ENCODE measurements at places on chromosomes 7 and 10. TPM values are rescaled to one million over a fixed set of nuclear protein-coding genes. Genes with fewer than 3 reads are reported as not detected.
A peak's percentile ranks its signal among the peaks of the same experiment; 100 is the strongest.

DGKI gene
- total RNA-seq = 1.4 TPM

GRCh38 chr7:81383846-81384245 lies 386.0 kb downstream of the HGF start:
- no peak overlapping the region for H3K27ac ChIP-seq
- no peaks in the 10 kb centered on the region for H3K4me1 ChIP-seq
- no peaks in the 10 kb centered on the region for H3K27me3 ChIP-seq
- no peak for DNase-seq

- H3K4me3 ChIP-seq = no peak overlapping the region
- no peak overlapping the region for H3K27ac ChIP-seq
- H3K36me3 ChIP-seq = peaks cover 4% of the 10 kb centered on the region
- H3K4me1 ChIP-seq = peaks cover 9% of the 10 kb centered on the region
Observed at GRCh38 chr10:71812016-71812912, 38.8 kb downstream of the PSAP start.

DNA sequence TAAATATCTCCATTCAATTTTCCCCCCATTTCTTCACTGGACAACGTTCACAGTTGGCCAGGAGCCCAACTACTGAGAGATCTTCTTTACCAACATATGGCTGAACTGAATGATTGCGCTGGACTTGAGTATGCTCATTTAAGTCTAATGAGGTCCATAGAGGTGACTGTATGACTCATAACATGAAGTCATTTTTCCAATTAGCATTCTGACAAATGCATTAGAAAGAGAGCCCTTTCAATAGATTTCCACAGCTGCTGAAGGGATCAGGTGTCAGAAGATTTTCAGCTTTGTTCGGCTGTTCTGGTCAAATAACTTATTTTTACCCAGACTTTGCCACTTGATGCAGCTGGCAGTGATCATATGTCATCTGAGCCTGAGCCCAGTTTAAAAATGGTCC lies 438.0 kb downstream of the ETV1 start:
- H3K36me3 ChIP-seq = no peaks in the 10 kb centered on the region
- H3K4me1 ChIP-seq = no peaks in the 10 kb centered on the region
- H3K27me3 ChIP-seq = no peaks in the 10 kb centered on the region
- DNase-seq = no peak

DNA sequence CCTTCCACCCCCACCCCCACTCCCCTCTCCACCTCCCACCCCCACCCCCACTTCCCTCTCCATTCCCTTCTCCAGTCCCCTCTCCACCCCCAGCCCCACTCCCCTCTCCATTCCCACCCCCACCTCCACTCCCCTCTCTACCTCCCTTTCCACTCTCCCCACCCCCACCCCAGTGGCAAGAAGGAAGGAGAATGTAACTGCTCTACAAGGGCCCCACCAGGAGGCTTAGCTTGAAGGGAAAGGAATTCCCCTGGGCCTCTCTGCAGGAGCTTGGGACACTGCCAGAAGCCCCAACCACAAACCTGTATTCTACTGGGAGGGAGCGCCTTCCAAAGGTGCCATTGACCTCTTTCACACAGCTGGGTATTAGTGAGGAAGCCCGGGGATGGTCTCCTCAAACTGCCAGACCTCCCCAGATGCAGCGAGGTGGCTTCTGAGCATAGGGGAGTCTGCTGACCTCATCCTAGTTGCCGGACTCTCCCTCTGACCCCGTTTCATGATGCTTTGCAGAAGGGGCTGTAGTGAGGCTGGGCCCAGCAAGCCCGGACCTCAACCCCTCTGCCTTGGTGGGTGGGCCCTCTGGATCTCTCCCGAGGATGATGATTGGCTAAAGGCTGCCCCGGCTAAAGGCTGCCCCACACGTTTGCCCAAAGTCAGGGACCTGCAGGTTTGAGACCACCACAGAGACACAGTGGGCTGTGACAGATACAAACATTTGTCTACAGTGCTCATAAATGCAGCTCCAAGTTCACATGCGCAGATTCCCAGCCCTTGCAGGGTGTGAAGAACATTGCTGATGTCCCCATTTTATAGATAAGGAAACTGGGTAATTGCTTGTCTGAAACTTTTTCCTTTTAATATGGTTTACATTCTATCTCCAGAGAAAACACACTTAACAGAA lies 2.9 kb downstream of the DEPP1 start:
- peaks cover 19% of the 10 kb centered on the region for H3K36me3 ChIP-seq
- no peaks in the 10 kb centered on the region for H3K27me3 ChIP-seq
- H3K27ac ChIP-seq = peak overlapping the region; percentile 92
- peak; percentile 90 for DNase-seq
- H3K4me1 ChIP-seq = peaks cover 68% of the 10 kb centered on the region

GRCh38 chr10:93947055-93947454 lies 46.7 kb upstream of the PLCE1 start:
- no peak for DNase-seq
- H3K27ac ChIP-seq = no peak overlapping the region
- H3K4me1 ChIP-seq = no peaks in the 10 kb centered on the region
- no peaks in the 10 kb centered on the region for H3K27me3 ChIP-seq

CALD1 gene
- total RNA-seq = 1,439 TPM

DNA sequence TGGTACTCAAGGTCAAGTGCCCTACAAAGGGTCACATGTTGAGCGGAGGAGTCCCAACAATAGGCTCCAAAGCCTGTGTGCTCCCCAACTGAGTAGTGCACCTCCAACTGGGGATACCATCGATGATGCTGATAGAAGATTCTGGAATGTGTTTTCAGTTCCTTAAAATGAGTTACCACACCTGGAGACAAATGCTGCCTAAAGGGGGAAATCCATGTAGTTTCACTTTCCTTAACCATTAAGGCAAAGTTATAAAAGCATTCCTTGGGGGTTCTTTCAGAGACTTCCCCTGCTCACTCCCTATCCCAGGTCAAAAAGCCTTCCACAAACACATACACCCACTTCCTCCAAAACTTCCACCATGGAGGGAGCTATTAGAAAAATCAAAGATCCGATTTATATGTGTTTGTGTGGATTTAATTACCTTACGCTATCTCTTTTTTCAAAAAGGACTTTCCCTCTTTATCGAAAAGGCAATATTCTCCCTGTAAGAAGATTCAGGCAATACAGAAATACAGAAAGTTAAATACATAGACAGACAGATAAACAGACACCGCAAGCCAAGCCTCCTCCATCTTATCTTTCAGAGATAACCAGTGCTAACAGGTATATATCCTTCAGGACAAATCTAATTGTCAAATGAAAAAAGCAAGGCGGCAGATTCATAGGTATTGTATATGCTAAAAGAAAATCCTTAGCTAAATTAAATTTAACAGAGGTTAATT lies 135.9 kb upstream of the ASAH2 start:
- DNase-seq = no peak
- H3K4me1 ChIP-seq = peaks cover 7% of the 10 kb centered on the region
- no peaks in the 10 kb centered on the region for H3K36me3 ChIP-seq

GRCh38 chr7:33485747-33486493 lies 356.6 kb downstream of the BBS9 start:
- peaks cover 5% of the 10 kb centered on the region for H3K36me3 ChIP-seq
- H3K4me3 ChIP-seq = no peak overlapping the region
- H3K4me1 ChIP-seq = no peaks in the 10 kb centered on the region
- H3K27me3 ChIP-seq = no peaks in the 10 kb centered on the region
- H3K27ac ChIP-seq = no peak overlapping the region
- DNase-seq = no peak

DNA sequence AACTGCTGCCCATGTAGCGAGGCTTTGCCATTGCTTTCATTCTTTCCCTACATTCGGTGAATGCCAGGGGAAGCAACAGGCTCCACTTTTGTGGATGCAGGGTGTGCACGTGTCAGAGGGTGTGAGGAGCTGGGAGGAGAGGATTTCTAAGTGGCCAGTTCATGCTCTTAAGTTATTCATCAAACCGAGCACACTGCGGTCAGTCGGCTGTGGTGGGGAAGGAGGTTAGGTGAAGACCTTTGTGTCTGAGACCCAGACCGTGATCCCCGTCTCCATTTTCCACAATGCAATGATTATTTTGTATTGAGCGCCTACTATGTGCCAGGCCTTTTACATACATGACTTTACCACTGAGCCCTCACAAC lies 438.6 kb upstream of the GALNT17 start:
- H3K36me3 ChIP-seq = no peaks in the 10 kb centered on the region
- no peak for DNase-seq
- peak overlapping the region; percentile 80 for H3K4me3 ChIP-seq
- peaks cover 11% of the 10 kb centered on the region for H3K27me3 ChIP-seq
- peak overlapping the region; percentile 74 for H3K27ac ChIP-seq
- peaks cover 17% of the 10 kb centered on the region for H3K4me1 ChIP-seq

DNA sequence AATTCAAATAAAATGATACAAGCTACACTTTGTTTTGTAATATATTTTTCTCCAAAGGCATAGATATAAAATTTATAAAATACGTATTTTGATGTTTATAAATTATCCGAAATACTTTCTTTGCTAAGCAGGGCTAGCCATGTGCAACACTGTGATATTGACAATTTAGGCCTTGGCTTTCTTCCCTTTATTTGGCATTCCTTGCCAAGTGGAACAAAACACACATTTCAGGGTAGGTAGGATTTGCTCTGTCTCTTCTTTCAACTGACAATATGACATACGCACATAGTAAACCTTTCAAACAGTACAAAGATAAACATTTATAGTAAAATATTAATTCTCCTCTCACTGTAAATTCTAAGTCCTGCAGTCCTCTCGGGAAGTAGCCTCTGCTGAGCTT lies 103.3 kb upstream of the POT1 start:
- H3K27me3 ChIP-seq = no peaks in the 10 kb centered on the region
- no peaks in the 10 kb centered on the region for H3K36me3 ChIP-seq
- no peak overlapping the region for H3K4me3 ChIP-seq
- DNase-seq = no peak
- peaks cover 5% of the 10 kb centered on the region for H3K4me1 ChIP-seq
- H3K27ac ChIP-seq = no peak overlapping the region

- H3K27me3 ChIP-seq = no peaks in the 10 kb centered on the region
- peak; percentile 75 for DNase-seq
- no peaks in the 10 kb centered on the region for H3K36me3 ChIP-seq
- peak overlapping the region; percentile 94 for H3K27ac ChIP-seq
Observed at GRCh38 chr10:97333601-97334369, 744 bp downstream of the FRAT2 start.

PPP1R17 gene
- not detected for total RNA-seq

CDK13 gene
- total RNA-seq = 80.0 TPM

SPRN gene
- 0.71 TPM for total RNA-seq

FAM237B gene
- total RNA-seq = not detected

- peaks cover 22% of the 10 kb centered on the region for H3K4me1 ChIP-seq
- peak overlapping the region; percentile 69 for H3K4me3 ChIP-seq
- peak; percentile 80 for DNase-seq
- no peaks in the 10 kb centered on the region for H3K27me3 ChIP-seq
Observed at GRCh38 chr10:102744374-102745051, 765 bp downstream of the WBP1L start.

- H3K27ac ChIP-seq = no peak overlapping the region
- H3K4me3 ChIP-seq = no peak overlapping the region
- H3K36me3 ChIP-seq = no peaks in the 10 kb centered on the region
- no peaks in the 10 kb centered on the region for H3K27me3 ChIP-seq
- peaks cover 16% of the 10 kb centered on the region for H3K4me1 ChIP-seq
Observed at GRCh38 chr10:87656431-87657072, 3.1 kb upstream of the PAPSS2 start.

DNA sequence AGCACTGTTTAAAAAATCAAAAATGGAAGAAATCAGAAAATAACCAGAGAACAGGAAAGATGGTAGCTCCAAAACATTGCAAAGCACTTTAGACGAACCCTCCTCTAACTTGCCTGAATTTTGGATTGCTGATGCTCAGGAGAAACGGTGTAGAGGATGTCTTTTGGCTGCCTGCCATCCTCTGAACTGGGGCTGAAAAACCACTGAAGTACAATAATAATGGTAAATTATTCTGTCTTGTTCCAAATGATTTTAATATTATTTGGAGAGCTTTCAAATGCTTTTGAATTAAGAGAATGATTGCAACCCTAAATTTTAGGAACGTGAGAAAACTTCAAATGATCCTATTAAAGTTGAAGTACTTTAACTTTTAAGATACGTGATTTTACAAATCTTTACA lies 167.3 kb upstream of the SLC13A1 start:
- no peak for DNase-seq
- no peaks in the 10 kb centered on the region for H3K27me3 ChIP-seq
- no peak overlapping the region for H3K27ac ChIP-seq

IGF2BP3 gene
- total RNA-seq = 1.1 TPM

DNA sequence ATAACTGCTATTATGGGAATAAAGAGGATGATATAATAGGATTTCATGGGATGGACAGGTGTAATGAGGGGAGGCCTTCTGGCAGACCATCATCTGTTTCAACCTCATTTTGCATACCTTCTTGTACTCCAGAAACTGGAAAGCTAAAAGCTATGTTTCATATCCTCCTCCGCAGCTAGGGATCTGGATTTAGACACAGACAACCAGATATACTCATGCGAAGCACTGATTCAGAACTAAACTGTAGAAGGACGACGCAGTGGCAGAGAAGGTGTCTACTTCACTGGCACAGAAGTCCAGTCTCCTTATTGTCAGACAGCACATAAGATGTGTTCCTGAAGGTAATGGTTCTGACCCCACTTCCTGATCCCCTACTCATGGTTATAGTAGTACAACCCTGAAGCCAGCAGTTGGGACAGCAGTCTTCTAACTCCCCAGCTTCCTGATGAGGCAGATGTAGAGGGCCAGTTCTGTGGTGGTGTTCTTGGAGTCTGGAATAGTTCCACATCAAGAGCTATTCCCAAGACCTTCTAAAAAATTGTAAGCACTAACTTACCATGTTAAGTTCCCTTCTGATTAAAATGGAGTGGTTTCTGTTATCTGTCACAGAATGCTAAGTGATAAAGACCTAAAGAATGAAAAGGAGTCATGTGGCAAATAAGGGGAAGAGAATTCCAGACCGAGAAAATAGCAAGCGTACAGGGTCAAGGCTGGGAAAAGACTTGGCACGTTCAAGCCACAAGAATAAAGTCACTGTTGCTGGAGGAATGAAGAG lies 550.3 kb downstream of the GRM8 start:
- no peaks in the 10 kb centered on the region for H3K36me3 ChIP-seq
- H3K27me3 ChIP-seq = no peaks in the 10 kb centered on the region
- no peak overlapping the region for H3K27ac ChIP-seq
- no peak for DNase-seq
- no peaks in the 10 kb centered on the region for H3K4me1 ChIP-seq

DNA sequence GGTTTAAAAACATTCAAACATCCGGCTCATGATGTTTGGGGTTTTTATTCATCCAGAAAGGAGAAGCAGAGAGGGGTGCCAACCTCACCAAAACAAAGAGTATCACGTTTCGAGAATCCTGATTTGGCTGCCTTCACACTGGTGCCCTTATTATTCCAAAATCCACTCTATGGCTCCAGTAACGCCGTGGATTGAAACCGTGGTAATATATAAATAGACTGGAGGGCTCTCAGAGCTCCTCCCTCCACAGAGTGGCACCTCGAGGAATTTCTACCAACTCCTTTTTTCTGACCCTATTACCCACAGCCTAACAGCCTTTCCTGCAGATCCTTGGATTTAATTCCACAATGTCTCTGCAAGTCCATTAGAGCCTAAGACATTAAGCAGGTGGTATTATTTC lies 353.6 kb downstream of the CRPPA start:
- H3K4me1 ChIP-seq = peaks cover 16% of the 10 kb centered on the region
- H3K27me3 ChIP-seq = no peaks in the 10 kb centered on the region
- no peaks in the 10 kb centered on the region for H3K36me3 ChIP-seq
- H3K4me3 ChIP-seq = no peak overlapping the region
- peak overlapping the region; percentile 46 for H3K27ac ChIP-seq

GRCh38 chr10:46555713-46556514 lies 544 bp downstream of the GPRIN2 start:
- peak; percentile 66 for DNase-seq
- no peak overlapping the region for H3K27ac ChIP-seq
- no peaks in the 10 kb centered on the region for H3K36me3 ChIP-seq
- H3K4me1 ChIP-seq = no peaks in the 10 kb centered on the region

- no peaks in the 10 kb centered on the region for H3K27me3 ChIP-seq
- DNase-seq = peak; percentile 81
- peaks cover 30% of the 10 kb centered on the region for H3K4me1 ChIP-seq
- no peaks in the 10 kb centered on the region for H3K36me3 ChIP-seq
- peak overlapping the region; percentile 97 for H3K27ac ChIP-seq
Observed at GRCh38 chr10:103917302-103918052, 507 bp downstream of the STN1 start.

PLAC9 gene
- total RNA-seq = 19.6 TPM

ANKRD7 gene
- total RNA-seq = 1.1 TPM

Measured in sigmoid colon (tissue), 7 donors.